Activated CD4-positive, alpha-beta T cell treated with anti-CD3 and anti-CD28 coated beads, Interleukin-2, amount 50 U/mL, for 48 hours (primary cell): ENCODE measurements at places on chromosomes 7 and 10.

GRCh38 chr10:23413629-23414089 lies 25.2 kb upstream of the OTUD1 start:
- no peak for DNase-seq

GRCh38 chr7:57203161-57203791 lies 71.0 kb upstream of the ZNF479 start:
- DNase-seq: no peak

DNA sequence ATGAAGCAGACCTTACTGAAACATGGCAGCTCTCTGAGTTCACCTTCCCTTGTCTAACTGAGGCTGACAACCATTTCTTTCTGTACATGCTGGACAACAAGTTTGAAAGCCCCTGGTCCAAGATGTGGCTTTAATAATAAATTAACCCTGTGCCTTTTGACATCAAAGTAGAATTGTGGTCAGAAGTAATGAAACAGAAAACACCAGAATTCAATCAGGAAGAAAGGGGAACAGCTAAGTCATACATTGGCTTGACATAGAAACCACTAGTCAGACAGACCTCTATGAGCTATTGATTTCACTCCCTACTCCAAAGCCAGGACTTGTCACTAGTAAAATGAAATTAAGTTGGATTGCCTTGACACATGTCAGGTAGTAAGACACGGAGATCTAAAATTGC lies 175.2 kb upstream of the ASAH2 start:
- no peak for DNase-seq

DNA sequence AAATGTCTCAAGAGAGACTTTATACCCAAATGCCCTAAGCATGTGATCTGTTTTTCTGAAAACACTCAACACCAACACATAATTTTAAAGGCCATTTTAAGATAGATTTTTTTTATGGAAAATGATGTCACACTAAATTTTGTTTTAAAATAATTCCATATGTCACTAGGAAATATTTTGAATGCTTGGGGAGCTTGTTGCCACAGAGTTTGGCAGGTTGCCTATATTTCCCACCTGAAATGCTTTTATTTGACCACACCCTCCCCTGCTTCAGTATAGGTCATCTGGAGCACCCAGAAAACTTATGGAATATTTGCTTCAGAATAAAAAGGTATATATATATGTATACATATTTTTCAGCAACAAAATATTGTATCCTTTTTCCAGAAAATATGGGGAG lies 180.0 kb upstream of the ANK3 start:
- no peak for DNase-seq

DNA sequence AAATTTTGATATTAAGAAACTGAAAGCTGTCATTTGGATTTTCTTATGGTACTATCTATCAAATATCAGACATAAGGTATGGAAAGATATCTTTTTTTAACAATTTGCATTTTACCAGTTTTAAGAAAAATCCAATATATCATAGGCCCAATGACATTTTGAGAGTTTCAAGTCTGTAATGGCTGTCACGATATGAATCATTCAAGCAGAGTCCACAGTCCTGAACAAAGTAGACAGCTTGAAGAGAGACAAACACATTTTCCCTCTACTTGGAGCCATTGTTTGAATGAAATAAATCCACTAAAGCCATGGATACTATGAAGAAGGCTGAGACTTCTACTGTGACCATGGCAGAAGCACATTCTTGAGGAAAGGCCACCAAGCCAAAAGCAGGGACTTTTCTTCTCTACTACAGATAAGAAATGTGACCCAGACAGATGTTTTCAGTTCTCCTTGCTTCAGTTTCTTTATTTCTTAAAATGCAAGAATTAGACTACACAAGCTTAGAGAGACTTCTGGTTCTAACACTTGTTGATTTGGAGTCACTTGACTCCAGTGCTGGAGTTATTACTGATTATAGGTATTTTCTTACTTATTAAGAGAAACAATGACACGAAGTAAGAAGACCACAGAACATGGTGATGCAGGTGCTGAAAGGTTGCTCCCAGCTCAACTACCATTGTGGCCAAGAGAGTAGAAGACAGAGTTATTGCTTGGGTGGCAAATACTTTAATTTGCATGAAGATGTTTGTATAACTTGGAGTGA lies 429.1 kb downstream of the KIF20B start:
- DNase-seq: no peak

DNA sequence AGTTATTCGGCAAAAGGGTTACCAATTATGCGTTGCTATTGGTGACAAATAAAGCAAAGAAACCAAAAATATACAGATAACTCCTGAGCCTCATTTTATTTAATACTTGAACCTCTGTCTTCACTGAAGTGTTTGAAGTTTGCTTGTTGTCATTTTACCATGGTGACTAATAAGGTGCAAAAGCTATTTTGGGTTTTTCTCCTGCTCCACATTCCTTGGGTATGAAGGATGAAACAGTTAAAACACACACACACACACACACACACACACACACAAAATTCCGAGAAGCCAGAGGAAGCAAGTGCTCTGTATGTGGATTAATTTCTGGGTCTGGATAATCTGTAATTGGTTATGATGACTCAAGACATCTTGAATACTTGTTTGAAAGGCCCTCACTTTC lies 246.5 kb downstream of the COBL start:
- DNase-seq: no peak

DNA sequence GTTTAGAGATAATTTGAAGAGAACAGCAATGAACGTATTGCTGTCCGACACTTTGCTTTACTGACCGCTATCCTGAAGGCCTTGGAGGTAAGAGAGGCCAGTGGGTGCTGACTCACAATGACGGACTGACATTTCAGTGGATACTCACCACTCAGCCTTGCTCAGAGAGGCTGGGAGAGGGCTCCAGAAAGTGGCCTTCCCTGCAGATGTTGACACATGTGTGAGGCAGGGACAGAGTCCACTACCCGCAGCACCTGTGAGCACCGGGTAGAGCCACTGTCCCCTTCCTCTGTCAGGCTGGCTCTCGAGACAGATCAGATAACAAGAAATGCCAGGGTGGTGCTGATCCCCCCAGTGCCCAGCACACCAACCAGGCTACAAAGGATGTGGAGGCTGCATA lies 75.0 kb downstream of the GPR26 start:
- DNase-seq: no peak

DNA sequence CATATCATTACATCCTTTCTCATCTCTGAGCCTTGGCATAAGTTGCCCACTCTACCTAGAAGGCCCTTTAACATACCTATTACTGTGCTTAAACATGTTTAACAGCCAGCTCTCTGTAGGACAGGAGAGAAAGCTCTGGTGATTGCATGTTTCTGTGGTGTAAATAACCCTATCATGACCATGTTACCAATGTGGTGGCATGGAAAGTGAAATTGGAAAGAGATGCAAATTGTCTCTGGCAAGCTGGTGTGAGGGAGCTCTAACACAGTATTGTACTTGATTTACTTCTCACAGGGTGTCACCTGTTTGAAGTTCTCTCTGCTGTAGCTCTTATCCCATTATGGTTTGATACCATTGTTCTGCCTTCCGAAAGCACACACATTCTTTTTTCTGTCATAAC lies 231.8 kb upstream of the DKK1 start:
- no peak for DNase-seq

DNA sequence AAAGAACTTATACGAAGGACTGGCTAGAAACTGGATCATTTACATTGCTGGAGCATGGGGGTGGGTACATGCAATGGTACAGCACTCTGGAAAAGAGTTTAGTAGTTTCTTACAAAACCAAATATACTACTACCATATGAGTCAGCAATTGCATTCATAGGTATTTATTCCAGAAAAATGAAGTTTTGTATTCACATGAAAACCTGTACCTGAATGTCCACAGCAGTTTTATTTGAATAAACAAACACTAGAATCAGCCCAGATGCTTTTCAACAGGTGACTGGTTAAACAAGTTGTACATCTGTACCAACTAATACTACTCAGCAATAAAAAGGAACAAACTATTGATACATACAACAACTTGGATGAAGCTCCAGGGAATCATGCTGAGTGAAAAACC lies 3.4 kb downstream of the SCIN start:
- no peak for DNase-seq

DNA sequence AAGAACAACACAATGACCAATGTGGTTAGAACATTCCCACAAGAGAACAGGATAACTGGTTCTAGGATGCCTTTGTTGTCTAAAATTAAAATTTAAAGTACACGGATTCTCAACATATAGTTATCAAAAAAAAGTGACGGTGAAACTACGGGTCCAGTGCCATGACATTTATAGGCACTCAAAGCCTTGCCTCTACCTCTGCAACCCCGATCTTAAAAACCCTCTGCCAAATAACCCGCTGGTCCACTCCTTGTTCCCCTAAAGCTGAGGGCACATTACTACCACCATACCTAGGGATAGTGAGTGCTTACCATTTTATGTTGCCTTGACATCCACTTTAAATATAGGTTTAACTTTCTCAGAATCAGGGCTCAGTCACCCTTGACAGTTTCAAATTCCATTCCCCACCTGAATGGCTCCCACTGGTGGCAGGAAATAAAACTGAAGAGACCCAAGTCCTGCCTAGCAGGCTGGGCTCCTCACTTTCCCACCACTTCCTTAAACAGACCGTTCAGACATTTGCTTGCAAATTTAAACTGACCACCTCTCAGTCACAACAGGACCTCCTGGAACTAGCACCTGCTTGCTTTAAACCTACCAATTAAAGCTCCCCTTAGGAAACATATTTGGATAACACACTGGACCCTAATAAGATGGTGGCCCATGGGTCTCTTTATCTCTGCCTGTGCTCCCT lies 169.9 kb upstream of the ASAH2 start:
- DNase-seq: no peak

- no peak for DNase-seq
Observed at GRCh38 chr7:27110186-27111031, 7.9 kb upstream of the HOXA2 start.

DNA sequence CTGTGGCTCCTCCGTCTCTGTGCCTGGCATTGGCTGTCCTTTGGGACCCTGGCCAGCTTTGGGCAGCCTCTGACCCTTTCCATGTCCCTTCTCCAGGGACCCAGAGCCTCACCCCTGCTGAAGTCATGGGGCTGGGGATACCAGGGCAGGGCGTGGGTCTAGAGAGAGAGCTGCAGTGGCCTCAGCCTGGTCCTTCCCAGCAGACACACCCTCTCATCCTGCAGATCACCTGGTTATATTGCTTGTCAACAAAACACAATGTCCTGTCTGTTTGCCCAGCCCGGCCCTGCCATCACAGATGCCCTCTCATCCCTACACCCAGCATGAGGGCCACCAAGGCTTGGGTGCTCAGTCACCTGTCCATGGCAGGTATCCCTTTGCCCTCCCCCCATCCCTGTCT lies 1.8 kb downstream of the MUC17 start:
- no peak for DNase-seq

DNA sequence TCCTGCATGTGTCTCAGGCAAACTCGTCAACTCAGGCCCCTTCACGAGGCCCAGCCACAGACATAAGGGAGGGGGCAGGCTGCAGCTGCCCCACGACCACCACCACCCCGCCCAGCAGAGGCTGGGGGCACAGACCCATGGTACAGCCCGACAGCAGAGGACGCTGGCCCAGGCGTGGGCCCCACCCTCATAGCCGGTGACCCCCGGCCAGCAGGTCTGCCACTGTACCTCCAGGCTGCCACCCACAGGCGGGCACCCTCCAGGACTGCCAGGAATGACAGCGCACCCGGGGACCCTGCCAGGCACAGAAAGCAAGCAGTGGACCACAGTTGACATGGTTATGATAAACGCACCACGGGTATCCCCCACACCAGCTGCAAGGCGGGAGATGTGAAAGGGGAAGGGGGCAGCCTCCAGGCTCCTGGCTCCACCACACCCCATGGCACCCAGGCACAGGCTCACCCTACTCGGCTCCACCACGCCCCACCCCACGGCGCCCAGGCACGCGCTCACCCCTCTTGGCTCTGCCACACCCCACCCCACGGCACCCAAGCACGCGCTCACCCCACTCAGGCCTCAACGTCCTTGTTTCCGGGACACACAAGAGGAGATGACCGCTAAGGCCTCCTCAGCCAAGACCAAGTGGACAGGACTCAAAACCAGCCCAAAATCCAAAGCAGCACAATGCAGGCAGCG lies 135.9 kb downstream of the MAD1L1 start:
- no peak for DNase-seq

DNA sequence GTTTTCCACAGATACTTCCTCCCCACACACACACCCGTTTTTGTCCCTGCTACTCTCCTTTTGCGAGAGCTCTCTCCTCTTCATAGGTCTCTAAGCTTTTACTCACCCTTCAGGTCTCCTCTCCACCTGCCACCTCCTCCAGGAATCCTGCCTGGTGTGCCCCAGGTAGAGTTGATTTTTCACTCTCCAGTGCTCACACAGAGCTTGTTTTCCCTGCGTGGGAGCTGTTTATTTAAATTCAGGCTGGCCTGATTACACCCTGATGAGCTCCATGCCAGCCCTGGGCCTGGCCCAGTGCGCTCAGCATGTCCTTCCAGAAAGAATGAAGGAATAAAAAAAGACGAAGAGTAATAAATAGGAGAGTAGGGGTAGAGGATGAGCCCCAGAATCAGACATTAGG lies 7.5 kb upstream of the CLDN4 start:
- DNase-seq: no peak

GRCh38 chr7:2979201-2979631 lies 64.5 kb downstream of the CARD11 start:
- no peak for DNase-seq

DNA sequence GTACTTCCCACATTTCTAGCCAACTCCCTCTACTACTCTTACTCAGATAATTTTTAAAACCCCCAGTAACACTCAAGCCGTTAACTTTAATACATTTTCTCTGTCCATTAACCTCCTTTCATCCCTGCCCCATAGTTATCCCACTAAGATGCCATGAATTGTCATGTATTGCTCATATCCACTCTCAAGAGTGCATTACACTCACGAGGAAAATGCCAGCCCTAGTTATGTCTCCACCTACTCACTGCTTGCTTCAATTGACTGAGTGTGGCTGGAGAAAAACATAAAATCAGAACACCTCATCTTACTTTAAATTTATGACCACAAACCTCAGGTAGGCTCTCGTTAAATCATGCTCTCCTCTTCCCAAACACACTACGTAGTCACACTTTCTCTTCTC lies 324.1 kb upstream of the NPSR1 start:
- DNase-seq: no peak

DNA sequence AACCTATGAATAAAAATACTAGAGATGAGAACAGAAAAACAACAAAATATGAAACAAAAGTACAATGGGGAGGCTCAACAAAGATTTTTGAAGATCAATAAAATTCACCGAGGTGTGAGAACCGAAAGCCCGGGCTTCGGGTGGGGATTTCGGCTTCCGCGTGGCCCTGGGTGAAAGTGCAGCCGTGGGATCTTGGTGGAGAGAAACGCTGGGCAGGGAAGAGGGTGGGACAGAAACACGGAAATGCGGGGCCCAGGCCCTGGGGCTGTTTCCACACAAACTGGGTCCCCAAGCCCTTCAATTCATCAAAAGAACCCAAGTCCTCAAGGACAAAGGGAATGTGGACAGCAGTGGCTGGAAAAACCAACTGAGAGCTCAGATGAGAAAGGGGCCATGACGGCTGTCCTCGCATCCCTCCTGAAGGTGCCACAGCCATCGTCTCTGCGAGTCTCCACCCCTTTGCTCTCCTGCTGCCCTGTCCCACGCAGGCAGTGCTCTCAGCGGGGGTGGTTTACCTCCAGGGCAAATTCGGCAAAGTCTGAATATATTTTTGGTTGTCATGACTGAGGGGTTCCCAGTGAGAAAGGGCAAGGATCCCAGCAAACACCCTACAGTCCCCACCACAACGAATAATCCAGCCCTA lies 19.7 kb downstream of the FOXL3 start:
- no peak for DNase-seq
